ENCODE measurements at places on chromosomes 11 and 22.

DNA sequence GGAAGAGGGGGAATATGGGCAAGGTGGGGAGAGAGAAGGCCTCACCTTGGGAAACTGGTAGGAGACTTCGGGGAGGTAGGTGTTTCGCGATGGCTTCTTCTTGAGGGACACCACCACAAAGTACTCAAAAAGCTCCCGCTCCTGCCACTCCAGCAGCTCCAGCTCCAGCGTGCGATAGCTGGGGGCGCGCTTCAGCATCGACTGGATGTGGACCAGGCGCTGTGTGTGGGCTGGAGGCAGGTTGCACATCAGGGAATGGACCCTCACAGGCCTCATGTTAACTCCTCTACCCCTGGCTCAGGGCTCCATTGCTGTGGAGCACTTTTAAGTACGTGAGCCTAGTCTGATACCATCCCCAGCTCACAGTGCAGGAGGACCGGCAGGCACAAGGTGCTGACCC is 29.9 kb downstream of the RPL27A start:
- DNase-seq, result no peak

DNA sequence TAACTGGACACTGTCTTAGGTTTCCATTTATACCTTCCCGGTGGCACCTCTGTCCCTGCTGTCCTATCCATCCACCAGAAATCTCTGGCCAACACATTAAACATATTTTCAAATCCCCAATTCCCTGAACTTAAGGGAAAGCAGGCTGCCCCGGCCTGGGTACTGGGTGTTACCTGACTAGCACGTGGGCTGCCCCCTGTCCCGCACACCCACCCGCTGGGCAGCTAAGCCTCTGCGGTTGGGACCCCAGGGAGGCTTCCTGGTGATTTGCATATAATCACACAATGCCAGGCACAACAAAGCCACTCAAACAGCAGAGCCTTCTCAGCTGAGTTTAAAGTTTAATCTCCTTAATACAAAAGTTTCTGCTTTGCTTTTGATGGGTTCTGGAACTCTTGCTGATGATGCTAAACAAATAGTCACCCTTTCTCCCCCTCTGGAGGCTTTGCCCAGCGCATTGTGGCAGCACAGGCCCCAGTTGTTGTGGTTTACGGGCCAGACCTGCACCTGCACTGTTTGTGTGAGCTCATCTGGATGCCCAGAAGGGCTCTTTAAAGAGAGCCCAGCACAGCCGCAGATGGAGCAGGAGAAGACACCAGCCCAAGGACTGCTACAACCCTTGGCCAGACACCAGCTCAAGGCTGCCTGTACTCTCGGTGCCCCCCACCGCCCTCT is 59.9 kb upstream of the POU2AF1 start:
- DNase-seq, result no peak

DNA sequence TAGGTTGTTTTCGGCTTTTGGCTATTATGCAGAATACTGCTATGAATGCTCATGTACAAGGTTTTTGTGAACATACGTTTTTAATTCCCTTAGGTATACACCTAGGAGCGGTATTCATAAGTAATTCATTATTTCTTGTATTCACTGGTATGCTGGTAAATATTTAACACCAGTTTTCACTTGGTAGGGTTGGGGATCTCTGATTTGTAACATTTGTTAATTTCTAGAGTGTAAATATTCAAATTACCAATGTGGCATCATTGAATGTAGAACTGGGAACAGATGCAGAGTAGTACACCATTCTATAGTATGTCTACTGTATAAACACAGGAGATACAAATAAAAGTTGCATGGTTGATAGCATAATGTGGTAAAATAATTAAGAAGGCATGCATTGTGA is 16.3 kb downstream of the GVQW3 start:
- DNase-seq, result no peak

DNA sequence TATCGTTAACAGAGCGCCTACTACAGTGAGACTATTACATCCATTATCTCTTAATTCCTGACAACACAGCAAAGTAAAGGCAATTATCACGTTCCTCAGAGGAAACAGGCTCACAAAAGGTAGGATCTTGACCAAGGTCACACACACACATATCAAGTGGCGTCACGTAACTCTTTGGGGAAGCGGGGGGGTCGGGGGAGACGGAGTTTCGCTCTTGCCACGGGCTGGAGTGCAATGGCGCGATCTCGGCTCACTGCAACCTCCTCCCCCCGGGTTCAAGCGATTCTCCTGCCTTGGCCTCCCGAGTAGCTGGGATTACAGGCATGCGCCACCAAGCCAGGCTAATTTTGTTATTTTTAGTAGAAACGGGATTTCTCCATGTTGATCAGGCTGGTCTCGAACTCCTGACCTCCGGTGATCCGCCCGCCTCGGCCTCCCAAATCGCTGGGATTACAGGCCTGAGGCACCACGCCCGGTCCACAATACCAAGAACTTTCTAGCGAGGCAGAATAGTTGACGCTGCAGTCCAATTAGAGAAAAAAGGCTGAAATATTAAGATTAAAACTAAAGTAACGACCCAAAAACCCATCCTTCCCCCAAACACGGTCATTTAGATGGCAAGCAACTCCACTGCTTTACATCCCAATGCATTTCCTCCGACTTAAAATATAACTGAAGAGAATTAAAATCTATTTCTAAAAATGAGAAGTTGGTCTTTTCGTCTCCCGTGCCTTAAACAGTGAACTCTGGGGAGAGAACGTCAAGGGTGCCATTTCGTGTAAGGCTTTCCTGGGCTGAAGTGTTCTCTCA is 1.2 kb downstream of the DDX17 start:
- peak; percentile 80 for DNase-seq

DNA sequence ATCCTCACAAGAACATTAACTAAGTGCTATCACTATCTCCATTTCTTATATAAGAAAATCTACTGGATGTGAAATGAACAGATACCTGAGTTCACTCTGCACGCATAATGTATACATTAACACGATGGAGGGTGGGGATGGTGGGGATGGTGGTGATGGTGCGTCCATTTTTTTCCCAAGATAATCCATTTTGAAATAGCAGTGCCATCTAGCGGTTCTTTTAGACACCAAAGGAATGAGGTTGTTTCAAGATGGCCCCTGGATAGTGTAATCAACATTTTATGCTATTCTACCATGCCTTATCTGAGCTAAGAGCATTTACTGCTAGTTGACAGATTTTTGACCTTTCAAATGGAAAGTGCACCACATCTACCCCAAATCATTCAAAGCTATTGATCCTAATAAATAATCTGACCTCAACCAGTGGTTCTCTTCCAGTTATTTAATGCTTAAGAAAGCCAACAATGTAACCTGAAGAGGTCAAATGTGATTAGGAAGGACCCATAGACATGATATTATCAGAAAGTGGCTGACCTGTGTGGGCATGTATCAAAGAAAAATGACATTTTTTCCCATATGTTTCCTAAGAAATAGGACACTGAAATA is 714.7 kb upstream of the TENM4 start:
- DNase-seq, result peak; percentile 82

DNA sequence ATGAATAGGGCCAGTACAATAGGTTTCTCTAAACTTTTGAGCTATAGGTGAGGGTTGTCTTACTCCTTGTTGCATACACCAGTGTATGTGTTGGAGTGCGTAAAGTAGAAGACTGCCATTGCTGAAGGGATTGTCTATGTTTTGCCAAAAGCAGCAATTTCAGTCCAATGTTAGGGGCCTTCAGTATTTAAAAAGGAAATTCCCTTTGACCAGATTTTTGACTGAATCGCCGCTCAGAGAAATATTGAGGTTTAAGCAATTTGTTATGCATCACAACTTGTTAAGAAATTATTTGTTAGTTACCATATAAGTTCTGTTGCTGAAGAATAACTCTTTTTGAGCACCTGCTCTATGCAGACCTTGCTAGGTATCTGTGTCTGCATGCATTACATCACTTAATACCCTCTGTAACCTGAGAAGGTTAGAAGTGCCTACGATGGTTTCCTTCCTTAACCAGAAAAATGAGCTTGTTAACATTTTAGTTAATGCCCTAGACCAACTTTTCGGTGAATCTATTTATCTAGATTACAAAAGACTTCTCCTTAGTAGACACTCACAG is 33.9 kb downstream of the MMP20 start:
- DNase-seq, result no peak

DNA sequence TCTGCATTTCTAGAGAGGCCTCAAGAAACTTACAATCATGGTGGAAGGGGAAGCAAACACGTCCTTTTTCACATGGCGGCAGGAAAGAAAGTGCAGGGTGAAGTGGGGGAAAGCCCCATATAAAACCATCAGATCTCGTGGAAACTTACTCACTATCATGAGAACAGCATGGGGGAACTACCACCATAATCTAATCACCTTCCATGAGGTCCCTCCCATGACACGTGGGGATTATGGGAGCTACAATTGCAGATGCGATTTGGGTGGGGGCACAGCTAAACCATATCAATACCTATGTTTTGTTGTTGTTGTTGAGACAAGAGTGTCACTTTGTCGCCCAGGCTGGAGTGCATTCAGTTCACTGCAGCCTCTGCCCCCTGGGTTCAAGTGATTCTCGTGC is 29.9 kb downstream of the SFI1 start:
- no peak for DNase-seq

DNA sequence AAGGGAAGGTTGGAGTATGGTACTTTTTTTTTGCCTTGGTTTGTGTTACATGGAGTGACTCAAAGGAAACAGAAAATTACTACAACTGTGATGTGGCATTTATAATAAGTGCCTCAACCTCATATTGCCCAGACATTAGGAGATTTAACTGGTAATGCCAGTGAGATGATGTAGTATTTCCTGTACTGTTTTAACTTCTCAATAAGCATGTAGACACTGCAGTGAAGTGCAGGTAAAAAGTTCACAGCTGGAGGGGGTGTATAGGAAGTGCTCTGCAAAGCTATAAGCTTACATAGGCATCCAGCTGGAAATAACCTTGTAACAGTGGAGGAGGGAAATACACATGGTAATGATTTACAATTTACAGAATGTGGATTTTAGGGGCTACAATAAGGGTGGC is 138.2 kb upstream of the MTMR2 start:
- peak; percentile 83 for DNase-seq

DNA sequence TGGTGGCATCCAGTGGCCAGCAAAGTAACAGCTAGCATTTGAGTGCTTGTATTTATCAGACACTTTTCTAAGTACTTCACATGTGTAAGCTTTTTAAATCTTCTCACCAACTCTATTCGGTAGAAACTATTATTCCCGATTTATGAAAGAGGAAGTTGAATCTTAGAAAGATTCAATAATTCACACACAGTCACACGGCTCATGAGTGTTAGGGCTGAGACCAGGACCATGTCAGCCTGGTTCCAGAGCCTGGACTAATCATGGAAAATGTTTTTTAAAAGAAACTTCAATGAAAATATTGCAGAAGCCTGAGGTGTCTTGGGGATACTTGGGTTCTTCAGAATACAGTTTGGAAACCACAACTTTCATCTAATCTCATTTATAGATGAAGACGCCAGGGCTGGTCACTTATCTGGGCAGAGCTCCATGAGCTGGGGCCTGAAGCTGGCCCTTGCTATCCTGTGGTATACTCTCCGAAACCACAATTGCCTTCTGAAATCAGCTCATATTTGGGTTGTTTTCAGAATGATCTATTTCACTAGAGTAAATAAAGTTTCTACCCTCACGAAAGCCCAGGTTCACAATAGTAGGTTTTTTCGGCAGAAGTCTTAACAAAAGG is 4.3 kb upstream of the CRTAM start:
- DNase-seq, result no peak

DNA sequence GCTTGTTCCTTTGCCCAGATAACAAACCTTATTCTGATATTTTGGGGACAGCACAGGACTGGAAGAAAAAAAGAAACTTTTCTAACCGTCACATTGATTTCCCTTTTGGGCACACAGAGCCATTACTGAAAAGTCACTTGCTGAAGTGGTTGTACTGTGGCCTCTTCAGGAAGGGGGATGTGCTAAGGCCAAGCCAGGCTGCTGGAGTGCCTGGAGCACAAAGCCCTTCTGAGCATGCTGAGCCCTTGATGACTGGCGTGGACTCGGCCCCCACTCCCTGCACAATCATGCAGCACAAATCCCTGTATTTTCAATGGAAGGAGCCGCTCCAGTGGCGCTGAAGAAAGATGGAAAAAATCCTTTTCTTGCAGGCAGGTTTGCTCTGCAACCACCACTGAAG is 164.2 kb downstream of the NTM start:
- DNase-seq, result no peak

- DNase-seq, result no peak
Measured at GRCh38 chr11:14315130-14315529, 43.9 kb downstream of the RRAS2 start.

DNA sequence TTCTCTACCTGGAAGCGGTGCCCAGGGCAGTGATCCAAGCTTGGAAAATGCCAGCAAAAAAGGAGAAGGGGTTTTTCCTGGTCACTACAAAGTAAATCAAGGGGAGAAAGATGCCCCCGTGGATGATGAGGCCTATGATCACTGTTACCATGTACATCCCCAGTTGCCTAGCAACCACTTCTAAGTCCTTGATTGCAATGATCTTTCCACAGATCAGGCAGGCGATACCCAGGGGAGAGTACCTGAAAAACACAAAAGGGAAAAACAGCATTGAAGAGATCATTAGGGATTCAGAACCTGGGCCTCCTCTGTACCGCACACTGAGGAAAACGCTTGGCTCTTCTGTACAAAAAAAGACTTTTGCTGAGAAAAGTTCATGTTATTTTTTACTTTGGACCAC is 127.1 kb downstream of the SLC1A2 start:
- DNase-seq, result peak; percentile 62

- DNase-seq, result peak; percentile 89
Measured at GRCh38 chr22:45934659-45935341, 42.2 kb downstream of the WNT7B start.

DNA sequence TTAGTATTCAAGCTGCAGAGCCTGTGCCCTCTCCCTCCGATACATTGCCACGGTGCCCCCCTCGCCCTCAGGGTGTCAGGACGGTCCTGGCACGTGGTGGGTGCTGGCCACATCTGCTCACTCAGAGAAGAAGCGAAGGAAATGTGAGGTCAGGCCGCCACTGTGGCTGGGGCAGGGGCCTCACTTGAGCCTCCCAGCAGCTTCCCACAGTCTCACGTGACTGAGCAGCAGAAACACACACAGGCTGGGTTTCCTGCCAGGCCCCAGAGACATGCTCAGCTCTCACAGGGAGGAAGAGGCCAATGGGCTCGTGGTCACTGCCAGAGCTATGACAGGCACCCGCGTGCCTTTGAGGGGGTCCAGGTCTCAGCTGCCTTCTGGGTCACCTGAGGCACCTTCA is 37.9 kb upstream of the PRR5 start:
- DNase-seq, result peak; percentile 22

DNA sequence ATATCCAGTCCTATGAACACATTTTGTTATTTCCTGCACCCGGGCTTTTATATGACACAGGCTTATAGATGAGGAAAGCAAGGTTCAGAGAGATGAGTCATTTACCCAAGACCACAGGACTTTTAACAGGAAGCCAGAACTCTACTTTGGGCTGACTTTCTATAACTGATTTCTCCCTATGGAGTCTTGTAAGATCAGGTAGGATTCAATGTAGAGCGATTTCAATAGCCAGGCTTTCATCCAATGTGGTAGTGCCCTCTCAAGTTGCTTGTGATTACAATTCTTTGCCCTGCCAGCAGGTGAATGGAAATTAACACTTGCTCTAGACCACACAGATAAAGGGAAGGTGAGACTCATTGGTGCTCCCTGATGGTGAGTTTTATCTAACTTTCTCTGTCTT is 378.3 kb downstream of the INSC start:
- DNase-seq, result peak; percentile 55
